Activated naive CD4-positive, alpha-beta T cell treated with anti-CD3 and anti-CD28 coated beads for 36 hours (primary cell): ENCODE measurements at places on chromosomes 5 and 9. TPM values are rescaled to one million over a fixed set of nuclear protein-coding genes. Genes with fewer than 3 reads are reported as not detected.

PRXL2C gene
- total RNA-seq = 4.0 TPM

SNX2 gene
- total RNA-seq = 47.3 TPM

ADRB2 gene
- total RNA-seq = 0.32 TPM

GFI1B gene
- total RNA-seq = not detected
